ENCODE measurements at places on chromosomes 2 and 18.

- peak within 1 kb of the TSS; percentile 33 for H3K27ac ChIP-seq
- H3K4me3 ChIP-seq: peak within 1 kb of the TSS; percentile 81
- DNase-seq: peak; percentile 58
- H3K27me3 ChIP-seq: no peaks in the 10 kb centered on the region
- no peaks in the 10 kb centered on the region for H3K4me1 ChIP-seq
Measured at GRCh38 chr2:96869822-96870625, at the start of gene SEMA4C. SEMA4C (minus strand) TSS chr2:96870080; CDS start chr2:96867886, 2,194 bp downstream.

DNA sequence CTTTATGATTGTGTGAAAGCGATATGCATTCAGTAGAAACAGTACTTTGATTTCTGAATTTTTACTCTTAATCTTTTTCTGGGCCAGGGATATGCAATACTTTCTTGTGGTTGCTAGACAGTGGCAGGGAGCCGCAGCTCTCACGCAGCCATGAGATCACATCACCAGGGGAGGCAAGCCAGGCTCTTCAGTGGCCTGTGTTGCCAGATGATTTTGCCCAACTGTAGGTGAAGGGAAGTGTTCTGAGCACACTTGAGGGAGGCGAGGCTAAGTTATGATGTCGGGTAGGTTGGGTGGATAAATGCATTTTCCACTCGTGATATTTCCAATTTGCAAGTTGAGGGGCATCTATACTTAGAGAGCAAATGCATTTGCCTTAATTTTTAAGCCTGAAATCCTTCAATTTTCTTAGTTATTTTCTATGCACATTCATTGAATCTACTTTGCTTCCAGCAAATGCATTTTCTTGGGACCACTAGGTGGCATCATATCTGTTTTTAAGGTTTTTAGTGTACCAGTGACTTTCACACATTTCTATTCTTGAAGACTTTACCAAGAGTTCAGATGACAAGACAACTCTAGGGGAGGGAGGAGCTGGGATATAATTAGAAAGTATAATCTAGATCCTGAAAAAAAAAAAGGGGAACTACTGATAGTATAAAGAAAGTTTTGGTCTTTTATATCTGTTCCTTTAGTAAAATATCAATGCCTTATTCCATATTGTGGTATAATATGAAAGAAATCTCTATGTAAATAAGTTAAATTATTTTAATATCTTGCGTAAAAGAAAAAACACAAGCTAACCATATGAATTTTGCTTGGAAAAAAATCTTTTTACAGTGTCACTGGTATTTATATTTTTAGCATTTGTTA lies 643.3 kb downstream of the SOCS6 start:
- peak; percentile 7 for DNase-seq
- no peaks in the 10 kb centered on the region for H3K27me3 ChIP-seq
- H3K4me3 ChIP-seq: no peak overlapping the region
- H3K4me1 ChIP-seq: peaks cover 8% of the 10 kb centered on the region

DNA sequence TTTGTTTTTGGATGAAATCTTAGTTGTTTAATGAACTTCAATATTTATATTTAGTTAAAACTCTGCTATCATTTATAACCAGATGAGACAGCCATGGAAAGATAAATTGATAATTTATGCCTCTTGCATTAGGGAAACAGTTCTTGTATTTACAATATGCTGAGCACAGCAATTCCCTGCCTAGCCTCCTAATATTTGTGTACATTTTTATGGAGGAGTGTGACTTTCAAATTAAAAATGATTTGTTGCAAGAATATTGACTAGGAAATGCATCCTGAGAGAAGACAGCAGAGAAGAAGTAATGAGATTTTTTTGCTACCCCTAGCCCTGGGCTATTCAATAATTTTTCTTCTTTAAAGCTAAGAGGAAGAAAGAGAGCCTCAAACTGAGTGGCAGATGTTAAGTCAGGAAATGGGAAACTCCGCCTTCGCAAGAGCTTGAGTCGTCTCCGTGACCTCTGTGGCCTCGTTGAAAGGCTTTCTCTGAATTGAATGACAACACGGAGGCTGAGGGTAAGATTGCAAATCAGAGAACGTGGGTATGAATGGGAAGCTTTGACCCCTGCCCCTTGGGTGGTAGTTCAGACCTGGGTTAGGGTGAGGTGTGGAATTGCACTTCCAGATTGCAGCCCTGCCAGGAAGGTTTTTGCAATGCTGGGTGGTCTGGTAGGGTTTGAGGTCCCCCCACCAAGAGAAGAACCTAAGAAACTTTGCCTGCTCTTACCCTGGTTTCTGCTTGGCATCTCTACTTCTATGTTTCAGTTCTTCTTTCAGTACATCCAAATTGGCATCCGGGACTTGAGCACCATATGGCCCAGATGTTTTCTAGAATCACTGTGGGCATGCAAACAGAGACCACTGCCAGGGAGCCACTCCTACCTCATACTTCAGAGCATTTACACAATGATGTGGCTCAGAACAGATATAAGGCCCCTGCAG lies 210.3 kb upstream of the RBMS1 start:
- H3K27ac ChIP-seq: no peak overlapping the region
- H3K4me3 ChIP-seq: no peak overlapping the region
- H3K36me3 ChIP-seq: no peaks in the 10 kb centered on the region
- H3K27me3 ChIP-seq: no peaks in the 10 kb centered on the region
- peak; percentile 26 for DNase-seq

GRCh38 chr2:98548920-98549818 lies 59.1 kb downstream of the COA5 start:
- H3K4me3 ChIP-seq: no peak overlapping the region
- DNase-seq: no peak
- no peak overlapping the region for H3K27ac ChIP-seq
- no peaks in the 10 kb centered on the region for H3K4me1 ChIP-seq
- no peaks in the 10 kb centered on the region for H3K27me3 ChIP-seq

- no peaks in the 10 kb centered on the region for H3K4me1 ChIP-seq
- no peaks in the 10 kb centered on the region for H3K27me3 ChIP-seq
- no peak overlapping the region for H3K27ac ChIP-seq
- no peak overlapping the region for H3K4me3 ChIP-seq
- no peaks in the 10 kb centered on the region for H3K36me3 ChIP-seq
- no peak for DNase-seq
Measured at GRCh38 chr2:111687911-111688310, 196.1 kb downstream of the ANAPC1 start.
